ENCODE measurements at places on chromosomes 7 and 10.

DNA sequence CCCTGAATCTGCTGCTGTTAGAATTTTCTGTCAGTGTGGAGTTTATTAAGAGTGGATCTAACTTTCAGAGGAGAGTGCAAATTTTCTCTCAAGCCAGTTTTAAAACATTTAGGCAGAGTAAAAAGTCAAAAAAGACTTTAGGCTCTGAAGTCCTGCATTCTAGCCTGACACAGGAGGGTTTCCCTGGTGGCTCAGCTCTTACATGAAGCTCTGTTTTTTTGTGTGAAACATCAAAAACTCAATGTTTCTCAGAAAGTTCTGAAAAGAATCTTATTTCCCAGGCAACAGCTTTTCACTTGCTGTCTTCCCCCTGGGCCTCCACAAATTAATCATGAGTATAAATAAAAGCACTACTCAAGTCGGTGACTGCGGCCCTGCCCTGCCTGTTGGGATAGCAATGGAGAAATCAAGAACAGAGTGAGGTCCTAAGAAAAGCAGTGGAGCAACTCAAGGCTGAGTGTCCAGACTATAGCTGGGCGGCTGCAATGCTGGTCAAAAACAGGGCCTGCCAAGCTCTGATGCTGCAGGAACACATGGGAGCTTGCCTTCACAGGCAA lies 22.3 kb upstream of the WDR11 start:
- no peak for DNase-seq

DNA sequence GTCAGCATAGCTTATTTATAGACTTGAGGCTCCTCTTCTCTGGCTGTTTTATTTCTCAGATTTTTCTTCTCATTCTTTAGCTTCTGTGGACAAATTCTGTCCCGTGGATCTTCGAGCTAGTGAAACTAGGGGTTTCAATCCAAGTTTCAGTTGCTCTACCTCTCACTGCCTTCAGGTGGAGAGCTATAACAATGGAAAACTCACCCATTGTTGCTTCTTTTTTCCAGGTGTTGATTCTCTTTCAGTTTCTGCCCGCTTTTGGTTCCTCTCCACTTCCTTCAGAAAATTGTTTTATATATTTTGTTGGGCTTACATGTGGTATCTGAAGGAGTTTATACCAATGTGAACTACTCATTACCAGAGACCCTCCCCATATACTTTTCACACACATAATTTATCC lies 266.1 kb downstream of the TCF7L2 start:
- DNase-seq, result no peak

GRCh38 chr10:91220954-91221675 lies 652 bp downstream of the PCGF5 start:
- DNase-seq, result no peak

- DNase-seq, result no peak
Observed at GRCh38 chr7:45580053-45580872, 6.1 kb downstream of the ADCY1 start.

- DNase-seq, result no peak
Observed at GRCh38 chr10:127257395-127257794, 61.0 kb upstream of the INSYN2A start.

DNA sequence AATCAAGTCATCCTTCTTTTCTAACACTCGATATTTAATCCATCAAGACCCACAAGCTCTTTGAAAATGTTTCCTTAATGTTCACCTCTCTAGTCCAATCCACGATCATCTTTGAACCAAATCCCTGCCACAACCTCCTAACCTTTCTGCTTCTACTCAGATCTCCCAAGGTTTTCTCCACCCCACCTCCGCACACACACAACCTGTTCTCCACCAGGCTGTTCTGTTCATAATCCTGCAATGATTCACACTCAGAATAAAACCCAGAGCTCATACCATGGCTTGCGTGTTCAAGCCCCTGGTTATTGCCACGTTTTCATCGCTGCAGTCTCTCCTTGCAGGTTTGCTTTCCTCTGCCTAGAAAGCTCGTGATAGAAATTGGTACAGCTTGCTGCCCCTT lies 53.8 kb upstream of the BAMBI start:
- DNase-seq, result no peak

DNA sequence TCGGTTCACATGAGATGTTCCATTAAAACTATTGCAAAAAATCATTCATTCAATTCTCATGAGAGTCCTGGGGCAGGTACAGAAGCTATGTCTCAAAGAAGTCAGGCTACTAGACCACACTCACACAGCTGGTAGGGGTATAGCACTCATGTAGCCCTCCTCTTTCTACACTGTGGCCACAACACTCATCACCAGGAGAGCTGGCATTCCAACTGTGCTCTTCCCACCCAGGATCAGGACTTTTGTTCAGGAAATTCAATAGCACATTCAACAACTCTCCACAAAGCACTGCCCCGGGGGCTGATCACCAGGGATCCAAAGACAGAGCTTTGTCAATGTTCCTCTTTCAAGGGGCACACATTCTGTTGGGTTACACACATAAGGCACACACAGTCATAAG lies 31.0 kb upstream of the C10orf90 start:
- DNase-seq, result no peak

GRCh38 chr7:77308792-77309191 lies 107.4 kb downstream of the GSAP start:
- no peak for DNase-seq

- DNase-seq, result no peak
Observed at GRCh38 chr7:3791327-3791726, 490.3 kb downstream of the SDK1 start.

DNA sequence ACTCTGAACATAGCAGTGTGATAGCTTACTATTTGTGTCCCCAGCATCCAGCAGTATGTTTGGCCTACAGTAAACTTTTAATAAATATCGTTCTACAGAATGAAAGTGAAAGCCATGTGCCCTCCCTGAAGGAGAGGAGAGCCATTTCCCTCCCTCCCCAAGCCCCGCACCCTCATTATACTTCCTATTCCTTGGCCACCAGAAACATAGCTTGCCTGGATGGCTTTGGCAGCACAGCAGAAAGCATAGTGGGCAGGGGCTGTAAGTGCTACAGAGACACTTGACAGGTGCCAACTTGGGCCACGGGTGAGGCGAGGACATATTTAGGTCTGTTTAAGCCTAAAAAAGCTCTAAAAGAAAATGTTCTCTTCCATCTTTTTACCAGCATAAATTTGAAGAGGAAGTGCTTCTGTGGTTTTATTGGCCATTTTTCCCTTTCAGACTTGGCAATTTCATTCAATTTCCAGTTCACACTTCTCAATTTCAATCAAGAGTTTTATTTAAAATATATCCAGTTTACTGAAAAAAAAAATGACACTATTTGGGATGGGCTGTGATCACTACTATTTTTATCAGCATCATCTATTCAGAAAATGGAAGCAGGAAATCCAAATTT lies 12.7 kb downstream of the HHEX start:
- DNase-seq, result no peak

DNA sequence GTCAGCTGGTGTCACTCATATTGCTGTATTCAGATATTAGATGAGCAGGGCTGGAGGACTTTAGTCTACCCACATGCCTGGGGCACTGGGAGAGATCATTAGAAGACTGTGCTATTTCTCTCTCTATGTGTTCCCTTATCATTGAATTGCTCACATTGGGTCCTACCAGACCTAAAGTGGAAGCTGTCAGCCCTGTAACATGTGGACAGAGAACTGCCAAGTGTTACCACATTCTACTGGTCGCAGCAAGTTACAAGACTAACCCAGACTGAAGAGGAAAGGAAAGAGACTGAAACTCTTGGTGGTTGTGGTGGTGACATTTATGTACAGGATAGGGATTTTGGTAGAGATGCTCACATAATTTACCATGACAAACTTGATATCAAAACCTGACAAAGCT lies 627.1 kb upstream of the FZD8 start:
- no peak for DNase-seq

GRCh38 chr10:130781623-130782022 lies 529.9 kb downstream of the TCERG1L start:
- no peak for DNase-seq
